ENCODE measurements at places on chromosomes 2 and 18. TPM values are rescaled to one million over a fixed set of nuclear protein-coding genes. Genes with fewer than 3 reads are reported as not detected.

DNA sequence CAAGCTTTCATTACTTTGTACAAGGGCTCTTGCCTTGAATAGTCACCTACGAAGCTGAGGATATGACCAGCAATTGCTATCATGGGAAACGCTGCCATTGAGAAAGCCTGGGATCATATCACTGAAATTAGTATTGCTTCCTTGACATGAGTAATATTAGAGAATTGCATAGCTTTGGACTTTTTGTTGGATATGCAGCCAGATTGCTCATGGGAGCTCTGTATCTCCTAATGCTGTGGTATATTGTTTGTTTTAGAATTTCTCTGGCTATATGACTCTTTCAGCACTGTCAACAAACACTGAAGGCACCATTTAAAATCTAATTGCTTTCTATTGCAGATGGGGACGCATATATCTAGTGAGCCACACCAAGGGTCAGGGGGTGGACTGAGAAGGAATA is 80.0 kb upstream of the WDSUB1 start:
- no peak for DNase-seq

- DNase-seq: no peak
These were observed 185.4 kb upstream of the NCKAP5 start for GRCh38 chr2:133753665-133754064.

DNA sequence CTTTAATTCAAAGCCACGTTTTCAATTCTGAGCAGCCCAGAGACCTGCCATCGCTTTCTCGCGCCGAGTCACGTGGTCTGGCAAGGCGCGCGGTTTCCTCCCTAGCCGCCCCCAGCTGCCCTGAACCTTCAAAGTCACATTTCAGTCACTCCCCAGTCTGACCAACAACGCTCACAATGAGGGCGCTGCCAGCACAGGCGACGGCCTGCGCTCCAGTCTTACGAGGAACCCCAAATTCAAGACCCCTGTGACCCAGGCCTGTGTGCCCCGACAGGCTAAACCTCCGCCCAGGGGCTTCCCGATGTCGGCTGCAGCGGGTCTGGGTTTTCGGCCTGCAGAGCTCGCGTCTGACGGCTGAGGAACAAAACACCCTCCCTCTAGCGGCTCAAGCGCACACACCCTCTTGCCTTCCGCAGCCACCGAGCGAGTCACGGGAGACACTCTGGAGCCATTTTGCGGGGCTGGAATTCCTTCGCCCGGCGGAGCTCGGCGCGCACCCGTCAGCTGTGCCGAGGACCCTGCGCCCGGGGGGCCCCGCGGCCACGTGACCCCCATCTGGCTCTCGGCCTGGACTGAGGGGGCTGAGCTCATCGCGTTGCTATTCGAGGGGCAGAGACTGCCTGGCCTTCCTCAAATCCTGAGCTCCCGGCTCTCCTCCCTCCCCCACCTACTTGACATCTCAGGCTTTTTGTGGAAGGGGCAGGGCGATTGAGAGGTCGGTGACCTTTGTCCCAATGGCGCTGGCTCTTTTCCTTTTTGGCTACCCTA is 69.9 kb upstream of the ITGB6 start:
- peak; percentile 99 for DNase-seq

- no peak for DNase-seq
These were observed 122.5 kb downstream of the FIGN start for GRCh38 chr2:163613266-163613731.

DNA sequence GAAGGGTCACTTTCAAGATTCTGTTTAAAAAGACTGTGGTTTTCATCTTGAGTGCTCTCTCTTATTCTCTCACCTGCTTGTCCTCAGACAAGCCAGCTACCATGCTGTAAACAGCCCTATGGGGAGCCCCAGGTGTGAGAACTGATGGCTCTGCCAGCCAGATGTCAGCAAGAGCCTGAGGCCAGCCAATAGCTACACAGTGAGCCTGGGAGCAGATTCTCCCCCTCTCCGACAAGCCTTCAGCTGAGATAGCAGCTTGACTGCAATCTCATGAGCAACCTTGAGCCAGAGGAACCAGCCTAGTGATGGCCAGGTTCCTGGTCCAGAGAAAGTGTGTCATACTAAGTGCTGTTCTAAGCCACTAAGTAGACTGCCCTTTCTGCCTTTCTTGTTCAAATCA is 272.1 kb downstream of the NAPG start:
- DNase-seq: no peak

DNA sequence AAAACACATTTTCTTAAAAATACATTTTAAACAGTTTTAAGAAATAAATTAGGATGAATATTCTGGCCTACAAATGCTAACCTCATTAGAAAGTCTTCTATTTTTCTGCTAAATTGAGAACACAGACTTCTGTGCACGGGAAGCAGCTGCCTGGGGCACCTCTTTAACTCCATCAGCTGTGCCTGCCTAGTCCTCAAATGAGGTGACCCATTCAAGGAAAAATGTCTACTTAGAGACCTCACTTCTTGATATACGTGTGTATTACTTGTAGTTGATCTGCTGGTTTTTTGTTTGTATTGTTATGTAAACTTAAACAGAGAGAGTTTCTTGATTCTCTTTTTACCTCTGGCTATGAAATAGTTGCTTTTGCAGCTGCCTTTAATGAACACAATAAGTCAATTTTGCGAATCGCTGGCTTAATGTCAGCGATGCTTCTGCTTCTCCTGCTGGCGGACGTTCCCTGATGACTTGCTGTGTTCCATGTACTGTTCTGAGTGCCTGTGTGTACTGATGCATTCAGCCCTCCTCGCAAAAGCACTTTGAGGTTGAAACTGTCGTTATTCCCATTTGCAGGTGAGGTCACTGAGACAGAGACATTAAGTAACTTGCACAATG is 88.7 kb upstream of the TXNDC2 start:
- DNase-seq: peak; percentile 35

DNA sequence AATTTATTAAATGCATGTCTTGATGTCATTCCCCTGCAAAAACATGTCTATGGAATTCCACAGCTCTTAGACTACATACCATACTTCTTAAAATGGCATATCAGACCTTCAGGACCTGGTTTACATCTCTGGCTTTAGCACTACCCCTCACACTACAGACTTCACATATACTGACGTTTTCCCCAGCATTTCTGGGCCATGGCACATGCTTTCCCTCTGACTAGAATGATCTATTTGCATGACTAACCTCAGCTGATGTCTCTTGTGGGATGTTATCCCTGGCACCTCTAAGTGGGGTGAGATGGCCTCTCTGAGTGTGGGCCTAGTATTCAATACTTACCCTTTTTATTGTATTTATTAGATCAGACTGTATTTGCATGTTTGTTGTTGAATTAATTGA is 381.6 kb downstream of the ERBB4 start:
- no peak for DNase-seq

DNA sequence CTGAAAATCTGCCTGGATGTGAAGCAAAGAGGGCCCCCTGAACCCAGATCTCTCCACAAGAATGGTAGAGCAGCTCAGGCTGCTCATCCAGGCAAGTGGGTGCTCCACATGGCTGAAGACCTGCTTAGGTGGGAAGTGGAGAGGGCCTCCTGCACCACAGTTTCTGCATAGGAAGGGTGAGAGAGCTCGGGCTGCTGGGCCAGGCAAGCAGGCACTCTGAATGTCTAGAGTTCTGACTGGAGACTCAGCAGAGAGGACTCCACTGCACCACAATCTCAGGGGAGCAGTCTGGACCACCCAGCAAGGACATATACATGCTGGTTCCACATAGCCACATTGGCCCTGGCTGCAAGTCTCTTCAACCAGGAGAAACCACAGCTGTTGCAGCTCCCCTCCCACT is 52.0 kb downstream of the DSEL start:
- no peak for DNase-seq

DNA sequence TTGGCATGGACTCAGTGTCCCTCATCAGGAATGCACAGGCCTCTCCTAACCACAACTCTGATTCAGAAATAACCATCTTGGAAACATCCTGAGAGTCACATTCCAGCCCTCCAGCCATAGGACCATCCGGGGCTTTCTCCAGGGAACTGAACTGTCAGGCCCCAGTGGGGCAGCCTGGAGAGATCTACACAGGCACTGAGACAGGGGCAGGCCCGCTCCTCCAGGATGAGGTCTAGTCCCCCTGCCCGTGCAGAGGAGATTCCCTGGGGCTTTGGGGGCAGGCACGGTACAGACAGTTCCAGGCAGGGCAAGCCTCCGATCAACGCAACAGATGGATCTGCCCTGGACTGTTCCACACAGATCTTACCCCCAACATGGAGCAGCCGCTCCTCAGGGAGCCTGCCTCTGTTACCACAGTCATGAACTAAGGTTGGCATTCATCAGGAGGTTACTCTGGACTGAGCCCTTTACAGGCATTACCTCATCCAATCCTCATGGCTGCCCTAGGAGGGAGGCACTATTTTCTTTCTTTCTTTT is 12.0 kb downstream of the KCNK3 start:
- DNase-seq: no peak

GRCh38 chr18:35030277-35030989 is 10.8 kb upstream of the MAPRE2 start:
- no peak for DNase-seq

DNA sequence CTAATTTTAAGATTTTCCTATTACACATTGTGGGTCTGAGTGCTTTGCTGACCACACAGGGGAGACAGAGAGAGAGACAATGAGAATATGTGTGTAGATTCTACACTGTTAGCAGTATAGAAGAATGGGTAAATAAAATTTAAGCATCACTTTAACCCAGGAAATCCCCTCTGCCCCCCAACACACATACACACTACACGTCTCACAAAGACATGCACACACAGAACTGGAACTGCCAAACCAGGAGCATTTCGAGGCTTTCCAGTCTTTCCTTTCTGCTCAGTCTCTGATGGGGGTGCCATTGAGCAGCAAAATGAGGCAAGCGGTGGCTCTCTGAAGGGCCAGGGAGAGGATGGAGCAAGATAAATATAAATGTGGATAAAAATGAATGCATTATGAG is 2.5 kb downstream of the MERTK start:
- DNase-seq: peak; percentile 58

DNA sequence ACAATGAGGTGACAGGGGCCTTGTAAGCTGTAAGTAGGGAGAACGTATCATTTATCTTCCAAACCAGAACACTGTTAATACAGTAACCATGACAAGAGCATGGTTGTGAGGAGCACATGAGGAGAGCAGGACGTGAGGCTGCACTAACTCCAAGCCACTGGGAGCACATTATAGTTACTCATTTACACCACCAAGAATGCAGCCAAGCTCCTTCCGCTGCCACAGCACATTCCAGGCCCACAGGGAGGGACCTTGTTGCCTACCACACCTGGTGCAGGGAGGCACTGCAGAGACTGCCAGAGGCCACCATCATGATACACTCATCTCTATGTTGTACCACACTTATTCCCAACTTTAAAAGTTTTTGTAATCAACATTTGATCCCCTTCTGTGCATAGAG is 13.5 kb upstream of the SFXN5 start:
- DNase-seq: no peak

PARD6G gene
- total RNA-seq: 1.3 TPM

DNAJC5G gene
- not detected for total RNA-seq

CDK15 gene
- 0.12 TPM for total RNA-seq

TRIM43 gene
- not detected for total RNA-seq

SERPINB12 gene
- not detected for total RNA-seq

Measured in Caki2 (cell line).